ENCODE measurements at places on chromosomes 6 and 20. TPM values are rescaled to one million over a fixed set of nuclear protein-coding genes. Genes with fewer than 3 reads are reported as not detected.

Gene CFB
- total RNA-seq = not detected

Gene GID8
- total RNA-seq = 58.0 TPM

Gene TGM3
- total RNA-seq = not detected

Gene ARMH2
- total RNA-seq = 0.30 TPM

Gene SLC22A2
- not detected for total RNA-seq

Gene NRSN2
- 5.1 TPM for total RNA-seq

GRCh38 chr20:57876163-57876562, 166.3 kb upstream of the PMEPA1 start:
- no peak overlapping the region for H3K27ac ChIP-seq
- H3K4me3 ChIP-seq = no peak overlapping the region
- H3K27me3 ChIP-seq = no peaks in the 10 kb centered on the region
- no peaks in the 10 kb centered on the region for H3K36me3 ChIP-seq
- DNase-seq = no peak

- H3K4me3 ChIP-seq = no peak overlapping the region
- no peak overlapping the region for H3K27ac ChIP-seq
- no peak for DNase-seq
- H3K27me3 ChIP-seq = peaks cover 1% of the 10 kb centered on the region
These were observed 45.3 kb upstream of the FAM50B start for GRCh38 chr6:3803627-3804468.

DNA sequence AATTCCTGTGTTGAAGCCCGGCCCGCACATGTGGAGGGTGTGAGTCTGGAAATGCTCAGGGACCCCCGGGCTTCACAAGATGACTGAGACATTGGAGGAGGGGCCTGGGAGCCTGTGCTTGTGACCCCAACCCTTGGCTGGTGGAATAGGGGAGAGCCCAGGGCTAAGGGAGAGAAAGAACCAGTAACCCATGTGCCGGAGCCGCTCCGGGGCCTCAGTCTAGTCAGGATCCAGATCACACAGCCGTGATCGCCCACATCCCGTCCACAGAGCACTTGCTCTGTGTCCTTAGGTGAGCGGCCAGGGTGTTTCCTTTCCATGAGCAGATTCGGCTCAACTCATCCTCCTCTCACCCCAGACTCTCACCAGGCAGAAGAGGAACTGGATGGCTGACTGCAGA, 152.3 kb upstream of the RPS6KA2 start:
- peak; percentile 43 for DNase-seq
- no peak overlapping the region for H3K27ac ChIP-seq
- H3K4me3 ChIP-seq = no peak overlapping the region
- H3K4me1 ChIP-seq = peaks cover 2% of the 10 kb centered on the region
- H3K36me3 ChIP-seq = no peaks in the 10 kb centered on the region
- H3K27me3 ChIP-seq = no peaks in the 10 kb centered on the region

- no peaks in the 10 kb centered on the region for H3K36me3 ChIP-seq
- no peaks in the 10 kb centered on the region for H3K27me3 ChIP-seq
- no peaks in the 10 kb centered on the region for H3K4me1 ChIP-seq
- no peak for DNase-seq
- no peak overlapping the region for H3K4me3 ChIP-seq
These were observed 29.4 kb upstream of the BEND3 start for GRCh38 chr6:107144666-107145065.

GRCh38 chr20:16174311-16174710, 398.9 kb downstream of the KIF16B start:
- H3K27ac ChIP-seq = no peak overlapping the region
- no peaks in the 10 kb centered on the region for H3K4me1 ChIP-seq
- no peak for DNase-seq
- H3K36me3 ChIP-seq = no peaks in the 10 kb centered on the region

GRCh38 chr20:32963176-32963575, 41.1 kb downstream of the SUN5 start:
- peak; percentile 55 for DNase-seq
- H3K27me3 ChIP-seq = no peaks in the 10 kb centered on the region
- peaks cover 37% of the 10 kb centered on the region for H3K4me1 ChIP-seq
- H3K4me3 ChIP-seq = no peak overlapping the region

GRCh38 chr20:33650753-33651561, 11.2 kb upstream of the C20orf144 start:
- no peak overlapping the region for H3K4me3 ChIP-seq
- no peak overlapping the region for H3K27ac ChIP-seq
- no peaks in the 10 kb centered on the region for H3K27me3 ChIP-seq
- no peak for DNase-seq
- peaks cover 3% of the 10 kb centered on the region for H3K36me3 ChIP-seq
- H3K4me1 ChIP-seq = peaks cover 22% of the 10 kb centered on the region

DNA sequence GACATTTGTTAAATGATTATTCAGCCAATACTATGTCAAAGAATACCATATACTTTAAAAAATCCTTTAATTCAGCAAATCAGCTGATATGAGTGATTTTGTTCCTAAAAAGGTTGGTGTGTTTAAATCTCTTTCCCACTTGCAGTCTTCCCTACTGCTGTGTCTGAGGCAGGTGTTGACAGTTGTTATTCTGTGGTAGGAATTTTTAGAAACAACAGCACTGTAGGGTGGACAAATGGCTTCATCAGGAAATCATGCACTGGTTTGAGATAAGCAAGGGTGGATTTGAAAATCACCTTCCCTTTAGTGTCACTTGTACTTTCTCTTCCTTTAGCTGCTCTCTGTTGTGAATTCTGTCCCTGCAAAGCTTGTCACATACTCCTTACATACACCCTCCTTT, 213.7 kb upstream of the SGK1 start:
- peaks cover 41% of the 10 kb centered on the region for H3K4me1 ChIP-seq
- H3K36me3 ChIP-seq = peaks cover 2% of the 10 kb centered on the region

- no peak overlapping the region for H3K4me3 ChIP-seq
- H3K4me1 ChIP-seq = no peaks in the 10 kb centered on the region
- H3K27me3 ChIP-seq = peaks cover 7% of the 10 kb centered on the region
- DNase-seq = peak; percentile 7
These were observed 28.7 kb downstream of the SIRPD start for GRCh38 chr20:1528811-1529210.

DNA sequence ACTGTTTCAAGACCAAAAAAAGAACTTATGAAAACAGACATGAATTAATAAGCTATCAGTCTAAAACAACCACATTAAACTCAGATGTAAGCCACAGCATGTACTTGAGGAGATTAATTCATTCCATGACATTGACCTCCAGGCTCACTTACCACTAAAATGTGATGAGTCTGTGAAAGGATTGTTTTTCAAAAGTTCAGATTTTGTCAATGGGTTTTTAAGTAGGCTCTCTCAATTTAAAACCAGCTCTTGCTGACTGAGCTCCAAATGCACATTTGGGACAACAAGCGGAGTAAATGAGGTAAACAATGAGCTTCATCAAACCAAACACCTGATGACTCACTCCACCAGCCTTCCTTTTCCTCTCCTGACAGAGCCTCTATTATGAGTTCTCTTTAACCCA, 197.0 kb downstream of the SIM1 start:
- no peak overlapping the region for H3K27ac ChIP-seq
- no peaks in the 10 kb centered on the region for H3K36me3 ChIP-seq
- H3K4me1 ChIP-seq = no peaks in the 10 kb centered on the region
- no peaks in the 10 kb centered on the region for H3K27me3 ChIP-seq

- H3K4me1 ChIP-seq = no peaks in the 10 kb centered on the region
- H3K27ac ChIP-seq = no peak overlapping the region
- H3K4me3 ChIP-seq = no peak overlapping the region
- H3K36me3 ChIP-seq = no peaks in the 10 kb centered on the region
- H3K27me3 ChIP-seq = no peaks in the 10 kb centered on the region
These were observed 645.0 kb downstream of the PHF3 start for GRCh38 chr6:64280569-64280968.

GRCh38 chr6:20838113-20838512, 303.9 kb downstream of the CDKAL1 start:
- H3K27me3 ChIP-seq = no peaks in the 10 kb centered on the region
- DNase-seq = no peak
- peaks cover 40% of the 10 kb centered on the region for H3K4me1 ChIP-seq
- peaks cover 10% of the 10 kb centered on the region for H3K36me3 ChIP-seq

DNA sequence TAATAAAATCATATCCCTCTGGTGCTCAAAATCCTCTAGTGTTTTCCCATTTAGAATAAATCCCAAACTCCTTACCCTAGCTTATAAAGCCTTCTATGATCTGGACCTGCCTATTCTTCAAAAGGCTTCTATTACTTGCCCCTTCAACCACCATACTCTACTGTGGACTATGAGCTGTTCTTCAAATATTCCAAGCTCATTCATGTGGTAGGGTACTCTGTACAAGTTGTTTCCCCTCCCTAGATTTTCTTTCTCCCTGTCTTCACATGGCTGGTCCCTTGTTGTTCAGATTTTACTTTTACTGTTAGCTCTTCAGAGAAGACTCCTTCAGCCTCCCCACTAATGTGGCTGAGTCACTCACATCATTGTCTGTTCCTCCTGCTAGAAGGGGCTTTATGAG, 193.2 kb downstream of the OGFRL1 start:
- no peaks in the 10 kb centered on the region for H3K36me3 ChIP-seq
- DNase-seq = peak; percentile 23
- H3K27me3 ChIP-seq = peaks cover 2% of the 10 kb centered on the region
- H3K4me3 ChIP-seq = no peak overlapping the region

GRCh38 chr6:138104618-138105213, 2.5 kb downstream of the PERP start:
- DNase-seq = no peak
- peaks cover 22% of the 10 kb centered on the region for H3K4me1 ChIP-seq
- peaks cover 2% of the 10 kb centered on the region for H3K36me3 ChIP-seq

DNA sequence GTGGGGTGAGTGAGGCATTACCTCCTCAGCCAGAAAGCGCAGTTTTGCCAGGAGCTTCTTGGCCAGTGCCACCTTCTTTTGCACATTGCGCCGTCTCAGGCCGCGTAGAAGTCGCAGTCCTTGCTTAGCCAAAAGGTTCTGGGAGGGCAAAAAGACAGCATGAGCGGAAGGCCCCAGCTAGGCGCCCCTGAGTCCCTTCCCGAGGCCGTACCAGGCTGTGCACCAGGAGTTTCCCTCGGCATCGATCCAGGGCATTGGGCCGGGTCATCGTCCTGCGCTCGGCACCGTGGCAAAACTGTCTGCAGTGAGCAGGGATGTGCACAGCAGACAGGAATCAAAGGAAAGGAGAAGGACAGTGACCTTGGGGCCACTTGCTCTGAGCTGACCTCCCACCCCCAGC, 20.2 kb upstream of the SPAG4 start:
- no peak overlapping the region for H3K4me3 ChIP-seq
- no peak for DNase-seq
- H3K4me1 ChIP-seq = no peaks in the 10 kb centered on the region
- H3K36me3 ChIP-seq = no peaks in the 10 kb centered on the region
- no peak overlapping the region for H3K27ac ChIP-seq

DNA sequence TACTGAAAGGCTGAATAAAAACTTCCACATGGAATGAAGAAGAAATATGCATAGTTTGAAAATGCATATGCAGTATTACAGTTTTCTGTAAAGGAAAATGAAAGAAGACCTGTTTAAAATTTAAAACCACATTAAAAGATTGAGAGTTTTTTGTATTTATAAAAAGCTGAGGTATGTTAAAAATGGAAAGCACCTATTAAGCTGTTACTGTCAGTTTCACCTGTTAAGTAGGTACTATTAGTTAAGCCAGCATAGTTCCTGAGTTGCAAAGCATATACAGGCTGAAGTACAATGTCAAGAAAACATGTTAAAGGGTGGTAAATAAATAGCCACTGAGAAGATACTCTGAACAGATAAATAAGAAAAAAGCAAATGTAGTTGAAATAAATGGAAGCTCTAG, 69.9 kb downstream of the ATXN1 start:
- H3K27me3 ChIP-seq = no peaks in the 10 kb centered on the region
- H3K4me1 ChIP-seq = peaks cover 71% of the 10 kb centered on the region
- no peak for DNase-seq
- peaks cover 33% of the 10 kb centered on the region for H3K36me3 ChIP-seq
- H3K27ac ChIP-seq = peak overlapping the region; percentile 99

- H3K4me3 ChIP-seq = no peak overlapping the region
- H3K36me3 ChIP-seq = peaks cover 36% of the 10 kb centered on the region
- DNase-seq = no peak
- H3K27me3 ChIP-seq = no peaks in the 10 kb centered on the region
- no peak overlapping the region for H3K27ac ChIP-seq
These were observed 68.1 kb downstream of the IBTK start for GRCh38 chr6:82179415-82179814.

GRCh38 chr6:137792160-137793033, 74.7 kb upstream of the TNFAIP3 start:
- H3K27me3 ChIP-seq = no peaks in the 10 kb centered on the region
- H3K4me3 ChIP-seq = peak overlapping the region; percentile 46
- no peak for DNase-seq
- peak overlapping the region; percentile 87 for H3K27ac ChIP-seq
- peaks cover 64% of the 10 kb centered on the region for H3K4me1 ChIP-seq
- peaks cover 2% of the 10 kb centered on the region for H3K36me3 ChIP-seq

GRCh38 chr6:43173591-43174262, 2.7 kb downstream of the SRF start:
- peak overlapping the region; percentile 34 for H3K27ac ChIP-seq
- no peak for DNase-seq
- H3K4me1 ChIP-seq = peaks cover 39% of the 10 kb centered on the region
- H3K36me3 ChIP-seq = peaks cover 48% of the 10 kb centered on the region

DNA sequence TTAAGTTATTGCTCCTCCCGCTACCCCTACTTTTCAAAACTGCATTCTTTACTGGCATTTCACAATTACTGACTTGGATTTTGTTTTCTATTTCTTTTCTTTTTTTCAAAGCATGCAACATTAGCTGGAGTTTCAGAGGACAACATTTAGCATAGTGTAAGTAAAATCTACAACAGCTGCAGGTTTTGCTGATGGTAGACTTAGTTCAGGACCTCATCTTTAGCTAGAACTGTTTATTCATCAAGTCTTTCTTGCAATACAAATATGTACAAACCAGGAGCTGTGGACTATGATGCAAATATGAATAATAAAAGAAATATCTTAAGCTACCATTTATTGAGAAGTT, 728 bp upstream of the CEP162 start:
- peak overlapping the region; percentile 89 for H3K27ac ChIP-seq
- peaks cover 16% of the 10 kb centered on the region for H3K4me1 ChIP-seq
- peaks cover 19% of the 10 kb centered on the region for H3K27me3 ChIP-seq
- no peak for DNase-seq
